ENCODE measurements at places on chromosomes 1 and 21.

- DNase-seq: no peak
Measured at GRCh38 chr21:36804874-36805611, 106.1 kb downstream of the SIM2 start.

- no peak for DNase-seq
Measured at GRCh38 chr21:25734654-25734903, 125 bp downstream of the ATP5PF start.

DNA sequence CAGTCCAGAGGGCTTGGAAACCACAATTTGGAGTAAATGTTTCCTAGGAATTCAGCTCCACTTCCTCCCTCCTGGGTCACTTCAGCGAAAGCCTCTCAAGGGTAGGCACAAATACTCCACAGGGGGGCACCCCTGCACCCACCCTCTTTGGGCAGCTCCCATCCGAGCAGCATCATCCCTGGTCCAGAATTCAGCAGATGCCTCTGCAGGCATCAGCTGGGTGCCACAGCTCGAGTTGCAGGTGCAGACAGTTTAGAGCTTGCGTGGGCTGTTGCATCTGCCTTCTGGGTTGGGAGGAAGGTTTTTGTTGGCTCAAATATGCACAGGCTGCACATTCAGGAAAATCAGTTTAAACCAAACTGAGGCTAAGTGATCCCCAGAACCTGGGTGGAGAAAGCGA lies 25.0 kb downstream of the KANK4 start:
- DNase-seq: no peak

GRCh38 chr1:215198021-215198420 lies 115.5 kb downstream of the KCNK2 start:
- DNase-seq: no peak

- DNase-seq: no peak
Measured at GRCh38 chr21:44492567-44493385, 37.5 kb downstream of the LRRC3 start.

- DNase-seq: no peak
Measured at GRCh38 chr21:36766511-36766910, 67.6 kb downstream of the SIM2 start.

DNA sequence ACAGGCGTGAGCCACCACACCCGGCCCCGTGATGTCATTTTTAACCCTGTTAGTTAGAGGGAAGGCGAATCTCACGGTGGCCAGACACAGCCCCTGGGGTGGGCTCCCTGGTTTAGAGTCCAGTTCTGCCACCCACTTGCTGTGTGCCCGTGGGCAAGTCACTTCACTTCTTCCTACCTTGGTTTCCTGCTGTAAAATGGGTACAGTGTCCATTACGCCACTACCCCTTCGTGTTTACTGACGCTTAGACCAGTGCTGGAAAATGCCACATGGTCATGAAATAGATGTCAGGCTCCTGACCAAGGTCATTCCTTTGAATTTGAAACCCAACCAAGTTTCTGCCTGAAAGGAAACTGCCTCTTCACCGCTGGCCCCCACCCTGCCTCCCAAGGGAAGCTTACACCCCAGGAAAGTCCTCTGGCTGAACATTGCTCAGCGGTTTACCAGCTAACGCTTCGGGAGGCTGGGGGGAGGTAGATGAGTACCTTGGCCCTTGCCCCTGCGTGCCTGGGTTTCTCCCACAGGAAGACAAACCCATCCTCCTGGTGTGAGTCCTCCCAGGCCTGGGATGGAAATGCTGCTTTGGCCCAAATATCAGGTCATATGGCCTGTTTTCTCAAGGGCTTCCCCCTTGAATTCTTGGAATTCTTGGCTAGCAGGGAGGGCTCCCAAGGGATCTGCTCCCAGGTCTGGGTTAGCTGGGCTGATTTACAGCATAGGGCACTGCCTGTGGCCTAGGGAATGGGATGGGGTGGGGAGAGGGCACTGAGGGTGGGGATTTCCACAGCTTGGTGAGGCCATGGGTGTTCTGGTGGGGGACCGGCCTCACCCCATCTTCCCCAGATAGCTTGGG lies 7.6 kb upstream of the AADACL4 start:
- DNase-seq: no peak

DNA sequence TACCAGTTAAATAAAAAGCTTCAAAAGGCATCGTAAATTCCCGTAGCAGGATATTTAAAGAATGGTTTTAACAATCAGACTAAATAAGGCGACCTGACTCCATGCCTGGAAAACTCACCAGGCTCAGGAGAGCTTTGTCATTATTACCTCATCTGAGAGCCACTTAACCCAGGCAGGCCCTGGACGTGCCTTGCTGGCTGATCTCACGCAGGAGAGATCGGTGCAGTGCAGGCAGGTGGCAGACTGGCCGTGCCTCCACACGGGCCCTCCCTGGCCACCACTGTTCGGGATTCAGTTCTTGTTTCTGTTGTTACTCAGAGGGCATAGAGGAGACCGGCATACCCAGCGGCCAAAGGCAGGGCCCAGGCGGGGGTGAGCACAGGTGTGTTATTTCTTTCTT lies 6.4 kb downstream of the MT1HL1 start:
- no peak for DNase-seq

DNA sequence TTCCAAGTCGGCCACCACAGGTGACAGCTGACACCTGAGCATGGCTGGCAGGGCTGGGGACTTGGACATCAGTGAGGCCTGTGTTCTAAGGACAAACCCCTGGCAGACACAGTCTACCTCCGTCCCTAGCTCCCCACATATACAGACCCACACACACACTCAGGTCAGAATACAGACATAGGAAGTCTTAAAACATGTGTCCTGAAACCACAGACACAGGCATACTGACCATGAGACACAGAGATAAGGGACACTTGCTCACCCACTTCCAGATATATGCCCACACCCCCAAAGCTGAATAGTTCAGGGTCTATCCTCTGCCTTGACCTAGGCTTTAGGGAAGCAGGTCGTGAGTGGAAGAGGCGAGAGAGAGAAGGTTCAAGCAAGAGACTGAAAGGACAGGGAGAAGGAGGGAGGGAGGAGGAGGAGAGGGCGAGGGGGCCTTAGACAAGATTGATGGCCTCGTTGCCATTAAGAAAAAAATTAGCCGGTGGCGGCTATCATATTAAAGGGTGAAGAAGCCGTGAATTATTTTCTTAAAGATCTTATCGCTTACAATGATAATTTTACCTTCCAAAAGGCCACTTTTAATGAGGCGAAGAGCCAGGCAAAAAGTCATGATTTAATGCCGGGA lies 49.9 kb downstream of the TMEM53 start:
- DNase-seq: no peak

- DNase-seq: no peak
Measured at GRCh38 chr1:162298266-162298665, 78.4 kb downstream of the SPATA46 start.

- no peak for DNase-seq
Measured at GRCh38 chr1:36321119-36321951, 2.1 kb downstream of the EVA1B start.

DNA sequence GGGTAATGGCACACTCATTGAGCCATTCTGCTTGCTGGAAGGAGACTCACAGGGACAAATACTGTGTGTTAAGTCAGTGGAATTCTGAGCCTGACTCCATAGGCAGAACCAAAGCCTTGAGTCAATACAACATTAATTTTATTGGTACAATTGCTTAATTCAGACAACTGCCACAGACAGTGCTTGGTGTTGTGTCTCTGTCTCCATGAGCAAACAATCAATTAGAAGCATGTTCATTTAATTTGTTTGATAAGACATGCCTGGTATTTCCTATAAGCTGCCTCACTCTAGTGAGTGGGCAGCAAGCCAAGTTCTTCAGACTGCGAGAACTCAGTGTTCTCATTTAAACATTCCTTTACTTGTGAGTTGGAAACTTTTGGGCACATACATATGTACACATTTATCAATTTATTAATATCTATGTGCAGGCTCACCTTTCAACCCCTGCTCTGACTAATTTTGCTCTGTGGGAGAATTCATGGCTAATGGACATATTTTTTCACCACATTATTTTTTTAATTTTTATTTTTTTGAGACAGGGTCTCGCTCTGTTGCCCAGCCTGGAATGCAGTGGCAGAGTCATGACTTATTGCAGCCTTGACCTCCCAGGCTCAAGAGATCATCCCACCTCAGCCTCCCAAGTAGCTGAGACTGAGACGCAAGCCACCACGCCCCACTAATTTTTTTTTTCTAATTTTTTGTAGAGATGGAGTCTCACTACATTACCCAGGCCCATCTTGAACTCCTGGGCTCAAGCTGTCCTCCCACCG lies 4.5 kb upstream of the SRSF10 start:
- no peak for DNase-seq

DNA sequence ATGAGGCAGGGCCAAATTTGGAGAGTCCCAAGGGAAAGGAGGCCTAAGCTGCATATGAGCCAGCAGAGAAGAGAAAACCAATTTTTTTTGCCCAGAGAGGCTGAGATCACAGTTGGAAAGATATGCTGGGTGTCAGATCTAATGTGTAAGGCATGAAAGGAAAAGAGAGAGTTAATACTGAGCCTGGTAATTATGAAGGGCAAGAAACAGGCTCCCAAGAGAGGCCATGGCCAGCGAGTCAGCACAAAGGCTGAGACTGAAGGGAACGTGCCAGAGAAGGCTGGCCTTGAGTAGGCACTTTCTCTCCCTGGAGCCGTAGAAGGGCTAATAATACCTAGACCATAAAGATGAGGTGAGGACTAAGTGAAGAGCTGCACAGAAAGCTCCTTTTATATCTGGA lies 31.8 kb upstream of the BEND5 start:
- no peak for DNase-seq

Data from activated CD4-positive, alpha-beta T cell treated with anti-CD3 and anti-CD28 coated beads, Interleukin-2, amount 50 U/mL, for 1 hour (primary cell).